Activated CD8-positive, alpha-beta memory T cell treated with anti-CD3 and anti-CD28 coated beads, Interleukin-2, amount 10 ng/mL, durations not matched to agents 7 days and 5 days (primary cell): ENCODE measurements at places on chromosomes 3 and 15. TPM values are rescaled to one million over a fixed set of nuclear protein-coding genes. Genes with fewer than 3 reads are reported as not detected.

DNA sequence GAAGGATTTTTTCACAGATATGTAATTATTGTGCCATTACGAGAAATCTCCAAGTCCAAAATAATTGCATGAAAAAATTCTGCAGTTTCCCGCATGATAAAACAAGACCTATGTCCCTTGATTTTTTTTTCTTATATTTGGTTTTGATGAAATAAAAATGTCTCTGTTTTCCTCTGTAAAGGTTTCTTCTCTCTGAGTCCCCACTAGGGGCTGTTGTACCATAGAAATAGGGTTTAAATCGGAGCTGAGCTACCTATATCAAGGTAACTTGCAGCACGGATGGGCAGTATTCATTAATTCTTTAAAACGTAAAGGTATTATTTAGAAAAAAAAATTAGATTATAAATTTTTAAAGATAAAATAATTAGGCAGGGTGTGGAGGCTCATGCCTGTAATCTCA is 66.6 kb upstream of the IGF1R start:
- H3K4me1 ChIP-seq: no peaks in the 10 kb centered on the region
- H3K27ac ChIP-seq: no peak overlapping the region
- peaks cover 30% of the 10 kb centered on the region for H3K27me3 ChIP-seq
- no peak overlapping the region for H3K4me3 ChIP-seq
- no peaks in the 10 kb centered on the region for H3K36me3 ChIP-seq

DNA sequence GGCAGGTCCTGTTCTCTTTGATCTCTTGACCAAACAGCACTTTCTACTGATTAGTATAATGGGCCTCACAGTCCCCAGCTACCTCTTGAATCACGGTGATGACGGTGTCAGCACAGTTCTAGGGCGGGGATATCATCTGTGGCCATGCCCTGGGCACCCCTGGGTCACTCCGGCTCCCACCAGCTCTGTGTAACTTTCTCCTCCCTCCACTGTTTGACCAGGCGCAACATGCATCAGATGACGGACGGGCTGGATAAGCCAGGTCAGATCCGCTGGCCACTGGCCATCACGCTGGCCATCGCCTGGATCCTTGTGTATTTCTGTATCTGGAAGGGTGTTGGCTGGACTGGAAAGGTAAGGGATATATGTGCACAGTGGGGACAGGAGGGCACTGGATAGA is 29.6 kb downstream of the SLC6A1 start:
- H3K4me1 ChIP-seq: no peaks in the 10 kb centered on the region
- no peak overlapping the region for H3K27ac ChIP-seq
- no peak for DNase-seq
- H3K36me3 ChIP-seq: no peaks in the 10 kb centered on the region
- H3K27me3 ChIP-seq: peaks cover 3% of the 10 kb centered on the region

- H3K27me3 ChIP-seq: no peaks in the 10 kb centered on the region
- H3K4me3 ChIP-seq: no peak overlapping the region
- peaks cover 8% of the 10 kb centered on the region for H3K4me1 ChIP-seq
- no peak overlapping the region for H3K27ac ChIP-seq
- DNase-seq: no peak
- H3K36me3 ChIP-seq: peaks cover 58% of the 10 kb centered on the region
Observed at GRCh38 chr15:49904296-49904695, 214.7 kb downstream of the ATP8B4 start.

GRCh38 chr3:186319945-186320344 is 42.1 kb downstream of the DGKG start:
- peaks cover 12% of the 10 kb centered on the region for H3K27me3 ChIP-seq
- H3K4me1 ChIP-seq: no peaks in the 10 kb centered on the region
- no peaks in the 10 kb centered on the region for H3K36me3 ChIP-seq
- no peak for DNase-seq
- H3K27ac ChIP-seq: no peak overlapping the region
- no peak overlapping the region for H3K4me3 ChIP-seq

The AMIGO3 gene
- 1.2 TPM for total RNA-seq

- H3K27ac ChIP-seq: no peak overlapping the region
- no peaks in the 10 kb centered on the region for H3K36me3 ChIP-seq
- no peak for DNase-seq
- no peak overlapping the region for H3K4me3 ChIP-seq
- H3K27me3 ChIP-seq: no peaks in the 10 kb centered on the region
- H3K4me1 ChIP-seq: no peaks in the 10 kb centered on the region
Observed at GRCh38 chr15:46670258-46670657, 1035.4 kb downstream of the SQOR start.

The SLC6A1 gene
- not detected for total RNA-seq

The LNP1 gene
- 2.6 TPM for total RNA-seq

DNA sequence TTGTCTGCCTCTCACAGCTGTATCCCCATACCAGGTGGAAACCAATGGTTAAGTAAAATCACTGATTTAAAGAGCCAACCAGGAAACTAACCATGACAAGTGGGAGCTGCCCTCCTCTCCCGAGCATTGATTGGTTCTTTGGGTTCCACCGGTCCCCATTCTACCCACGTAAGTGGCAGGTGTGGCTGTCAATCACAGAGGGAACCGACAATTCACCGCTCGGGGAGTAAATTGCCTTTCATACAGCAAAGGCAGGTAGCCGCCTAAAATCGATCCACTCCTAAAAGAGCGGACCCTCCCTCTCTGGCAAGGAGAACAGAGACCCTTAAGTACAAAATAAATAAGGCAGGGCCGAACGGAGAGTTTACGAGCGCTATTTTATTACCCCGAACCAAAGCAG is 1.2 kb downstream of the ERC2 start:
- peaks cover 61% of the 10 kb centered on the region for H3K27me3 ChIP-seq
- H3K4me1 ChIP-seq: no peaks in the 10 kb centered on the region
- peak overlapping the region; percentile 50 for H3K4me3 ChIP-seq
- H3K27ac ChIP-seq: no peak overlapping the region
- H3K36me3 ChIP-seq: no peaks in the 10 kb centered on the region

The CEMIP gene
- total RNA-seq: not detected

The CCR9 gene
- total RNA-seq: 3.2 TPM
